Motor neuron (in vitro differentiated cells): ENCODE measurements at places on chromosomes 7 and 10.

DNA sequence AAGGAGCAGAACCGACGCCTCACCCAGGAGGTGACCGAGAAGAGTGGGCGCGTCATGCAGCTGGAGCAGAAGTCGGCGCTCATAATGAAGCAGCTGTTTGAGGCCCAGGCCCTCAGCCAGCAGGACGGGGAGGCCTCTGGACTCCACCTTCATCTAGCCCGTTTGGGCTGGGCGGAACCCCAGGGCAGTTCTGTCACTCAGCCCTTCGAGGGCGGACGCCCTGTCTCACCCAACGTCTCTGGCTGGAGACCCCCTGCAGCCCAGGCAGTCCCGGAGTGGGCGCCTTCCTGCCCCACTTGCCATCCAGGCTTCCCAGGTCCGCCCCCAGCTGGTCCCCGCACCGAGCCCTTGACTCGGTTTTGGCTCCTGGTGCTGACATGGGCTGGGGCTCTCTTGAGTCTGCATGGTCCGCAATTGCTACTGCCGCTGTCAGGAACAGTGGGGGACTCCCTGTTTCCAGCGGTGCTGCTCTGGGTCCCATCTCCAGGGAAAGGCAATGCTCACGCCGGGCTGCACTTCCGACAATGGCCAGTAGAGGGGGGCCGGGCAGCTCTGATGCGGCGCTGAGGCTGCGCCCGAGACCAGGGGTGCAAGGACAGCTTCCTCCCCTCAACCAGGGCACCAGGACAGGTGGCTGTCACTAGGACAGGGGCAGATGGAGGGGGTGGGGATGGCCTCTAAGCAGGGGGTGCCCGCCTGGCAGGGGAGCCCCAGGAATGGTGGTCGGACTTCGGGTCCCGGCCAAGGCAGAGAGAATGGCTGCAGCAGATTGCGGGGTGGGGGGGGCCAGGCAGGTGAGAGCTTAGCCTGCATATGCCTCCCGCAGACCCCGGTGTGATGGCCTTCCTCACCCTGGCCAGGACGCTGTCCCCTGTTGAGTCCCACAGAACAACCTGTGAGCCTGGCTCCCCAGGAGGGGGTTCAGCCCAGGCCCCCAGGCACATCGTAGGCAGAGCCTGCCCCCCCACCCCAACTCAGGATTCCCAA, 71.2 kb upstream of the KCTD7 start:
- peak; percentile 77 for ATAC-seq

- peak; percentile 13 for ATAC-seq
Observed at GRCh38 chr7:73622909-73623797, 1.2 kb downstream of the MLXIPL start.

DNA sequence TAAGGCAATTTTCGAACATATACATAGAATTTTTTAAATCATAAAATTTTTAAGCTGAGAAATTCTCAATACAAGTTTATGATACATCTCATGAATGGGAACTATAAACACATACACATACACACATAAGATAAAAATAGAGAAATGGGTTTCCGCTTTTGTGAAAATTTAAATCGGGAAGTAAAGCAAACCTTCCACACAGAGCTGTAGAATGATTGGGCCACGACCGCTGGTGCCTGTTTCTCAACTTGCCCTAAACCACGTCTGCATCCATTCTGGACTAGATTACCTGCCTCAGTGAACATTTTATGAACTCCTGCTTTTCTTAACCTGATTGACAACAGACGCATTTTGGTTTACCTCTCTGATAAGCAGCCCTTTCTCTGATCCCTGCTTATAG, 264.4 kb downstream of the SKAP2 start:
- no peak for ATAC-seq

DNA sequence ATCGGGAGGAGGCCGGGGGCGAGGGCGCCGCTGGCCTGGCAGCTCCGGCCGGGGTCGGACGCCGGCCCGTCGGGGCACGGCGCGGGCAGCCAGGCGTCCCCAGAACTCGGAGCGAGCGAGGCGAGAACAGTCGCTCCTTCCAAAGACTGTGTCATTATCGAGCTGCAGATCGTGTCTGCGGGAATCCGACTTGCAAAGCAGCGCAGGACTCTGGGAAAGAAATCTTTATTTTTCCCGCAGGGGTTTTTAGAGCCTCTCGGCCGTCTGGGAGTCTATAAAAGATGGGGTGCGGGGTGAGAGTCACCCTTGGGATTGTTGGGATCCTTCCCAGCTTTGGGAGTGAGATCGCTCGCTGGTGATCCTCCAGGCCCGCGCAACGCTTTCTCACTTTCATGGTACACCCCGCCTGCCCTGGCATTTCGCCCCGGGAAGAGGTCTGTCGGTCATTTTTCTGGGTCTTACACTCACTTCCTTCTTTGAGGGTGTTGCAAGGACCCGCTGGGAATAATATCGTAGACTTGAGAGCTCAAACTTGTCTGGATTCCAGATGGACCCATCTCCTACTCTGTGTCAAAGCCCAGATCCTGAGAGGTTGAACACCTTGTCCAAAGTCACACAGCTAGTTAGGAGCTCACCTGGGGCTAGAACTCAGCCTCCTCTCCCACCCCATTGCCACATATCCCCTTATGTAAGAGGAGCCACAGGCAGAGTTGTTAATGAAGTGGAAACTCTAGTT, 1.0 kb downstream of the UBTD1 start:
- ATAC-seq: no peak

DNA sequence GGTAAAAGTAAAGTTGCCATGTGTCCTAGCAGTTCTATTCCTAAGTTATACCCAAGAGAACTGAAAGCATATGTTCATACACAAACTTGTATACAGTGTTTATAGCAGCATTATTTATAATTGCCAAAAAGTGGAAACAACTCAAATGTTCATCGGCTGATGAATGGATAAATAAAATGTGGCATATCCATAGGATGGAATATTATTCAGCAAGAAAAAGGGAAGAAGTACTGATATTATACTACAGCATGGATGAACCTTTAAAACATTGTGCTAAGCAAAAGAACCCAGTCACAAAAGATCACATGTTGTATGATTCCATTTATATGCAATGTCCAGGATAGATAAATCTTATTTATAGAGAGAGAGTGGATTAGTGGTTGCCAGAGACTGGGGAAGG, 68.9 kb downstream of the NRF1 start:
- no peak for ATAC-seq

- ATAC-seq: no peak
Observed at GRCh38 chr7:67210567-67210966, 213.9 kb downstream of the TYW1 start.

GRCh38 chr10:122376364-122376961, 2.0 kb downstream of the PLEKHA1 start:
- ATAC-seq: no peak

GRCh38 chr10:101438881-101439391, 85.0 kb downstream of the BTRC start:
- ATAC-seq: no peak

DNA sequence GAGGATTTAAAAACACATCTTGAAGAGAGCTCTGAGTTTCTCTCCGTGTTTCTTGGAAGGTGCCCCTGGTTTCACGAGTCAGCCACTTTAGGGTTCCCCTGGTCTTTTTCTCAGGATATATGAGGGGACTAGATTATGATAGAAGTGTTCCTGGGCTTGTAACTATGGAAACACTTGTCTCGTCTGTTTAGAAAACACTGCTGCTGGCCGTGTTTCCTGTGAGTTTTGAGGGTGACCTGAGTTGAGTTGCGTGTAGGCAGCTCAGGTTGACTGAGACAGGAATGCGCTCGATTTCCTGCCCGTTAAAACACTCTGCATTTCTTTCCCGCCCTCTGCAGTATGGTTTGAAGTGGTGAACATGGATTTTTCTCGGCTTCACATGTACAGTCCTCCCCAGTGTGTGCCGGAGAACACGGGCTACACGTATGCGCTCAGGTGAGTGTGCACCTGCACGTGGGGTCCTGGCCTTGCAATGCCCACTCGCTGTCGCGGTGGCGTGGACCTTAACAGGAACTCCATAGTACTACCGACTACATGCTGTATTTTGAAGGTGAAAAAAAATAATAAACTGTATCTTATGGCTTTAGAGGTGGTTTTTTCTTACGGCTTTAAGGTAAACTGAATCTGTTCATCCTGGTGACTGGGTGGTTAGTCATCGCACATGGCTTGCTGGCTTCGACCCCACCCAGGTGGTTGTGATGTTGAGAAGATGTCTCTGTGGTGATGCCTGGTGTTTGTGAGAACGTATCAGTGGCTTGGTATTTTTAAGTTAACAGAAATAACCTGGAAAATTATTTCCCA, at the start of gene SUN1:
TSS of gene SUN1 (plus strand) at position 310 of the 801 bp plus-strand sequence. CDS start at position 359, 49 bp downstream.
- ATAC-seq: peak; percentile 39

DNA sequence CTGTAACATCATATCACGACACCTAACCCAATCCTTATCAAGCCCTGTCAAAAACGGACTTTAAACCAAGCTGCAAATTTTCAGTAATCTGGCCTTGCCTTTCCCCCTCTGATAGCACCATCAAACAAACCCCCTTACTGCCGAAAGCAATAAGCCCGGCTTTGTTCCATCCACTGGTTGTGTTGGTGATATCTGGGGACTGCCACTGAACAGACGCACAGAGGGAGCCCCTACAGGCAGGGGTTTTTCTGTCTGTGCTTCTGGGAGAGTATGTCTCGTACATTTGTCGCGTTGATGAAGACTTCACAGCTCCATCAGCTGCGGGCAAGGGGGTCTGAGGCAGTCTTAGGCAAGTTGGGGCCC, 550 bp upstream of the PLAU start:
- peak; percentile 41 for ATAC-seq

DNA sequence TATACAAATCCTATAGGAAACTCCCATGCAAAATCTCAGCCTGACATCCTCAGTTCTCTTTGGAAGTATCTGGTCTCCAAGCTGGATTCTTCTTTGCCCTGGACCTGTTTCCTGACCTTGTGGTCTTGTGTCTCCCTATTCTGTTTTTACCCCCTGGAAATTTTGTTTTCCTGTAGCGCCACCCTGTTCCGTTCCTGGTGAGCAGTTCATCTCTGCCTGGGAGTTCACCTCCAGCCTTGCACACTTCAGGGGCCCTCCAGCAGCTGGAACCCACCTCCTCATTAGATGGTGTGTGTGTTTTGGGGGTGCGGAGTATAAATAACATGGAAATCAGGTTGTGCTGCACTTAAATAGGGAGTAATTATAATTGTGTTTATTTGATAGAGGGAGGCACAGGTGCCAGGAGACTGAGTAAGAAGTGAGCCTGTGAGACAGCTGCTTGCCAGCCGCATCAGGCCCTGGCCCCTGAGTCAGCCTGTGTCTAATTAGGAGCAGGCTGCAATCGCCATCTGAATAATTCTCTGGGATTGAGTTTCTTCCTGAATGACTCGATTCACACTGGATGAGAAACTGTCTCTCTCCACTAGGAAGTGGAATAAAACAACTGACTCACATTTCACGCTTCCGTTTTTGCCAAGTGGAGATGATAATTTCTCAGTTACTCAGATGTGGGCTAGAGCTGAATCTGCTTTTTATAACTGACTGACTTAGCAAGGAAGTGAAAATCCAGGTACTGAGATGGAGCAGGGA, 69.4 kb upstream of the HECTD2 start:
- ATAC-seq: peak; percentile 97

- peak; percentile 92 for ATAC-seq
Observed at GRCh38 chr7:26508917-26509316, 217.3 kb downstream of the SNX10 start.
